Activated CD8-positive, alpha-beta T cell treated with anti-CD3 and anti-CD28 coated beads, Interleukin-2, amount 10 ng/mL, durations not matched to agents 7 days and 5 days (primary cell): ENCODE measurements at places on chromosomes 5 and 9. TPM values are rescaled to one million over a fixed set of nuclear protein-coding genes. Genes with fewer than 3 reads are reported as not detected.

GRCh38 chr5:139709582-139710318 lies 61.6 kb downstream of the CXXC5 start:
- peak overlapping the region; percentile 54 for H3K4me3 ChIP-seq
- H3K27me3 ChIP-seq = peaks cover 15% of the 10 kb centered on the region
- DNase-seq = no peak
- H3K4me1 ChIP-seq = peaks cover 22% of the 10 kb centered on the region

GRCh38 chr5:67488885-67489284 lies 292.3 kb upstream of the CD180 start:
- H3K27ac ChIP-seq = no peak overlapping the region
- H3K36me3 ChIP-seq = no peaks in the 10 kb centered on the region
- no peak overlapping the region for H3K4me3 ChIP-seq
- no peaks in the 10 kb centered on the region for H3K4me1 ChIP-seq
- DNase-seq = no peak
- H3K27me3 ChIP-seq = no peaks in the 10 kb centered on the region

- no peaks in the 10 kb centered on the region for H3K4me1 ChIP-seq
- no peak for DNase-seq
- no peak overlapping the region for H3K4me3 ChIP-seq
- no peaks in the 10 kb centered on the region for H3K36me3 ChIP-seq
- H3K27ac ChIP-seq = no peak overlapping the region
Observed at GRCh38 chr5:179231309-179231708, 114.0 kb downstream of the ADAMTS2 start.

- no peak overlapping the region for H3K4me3 ChIP-seq
- no peak for DNase-seq
- peaks cover 5% of the 10 kb centered on the region for H3K27me3 ChIP-seq
- H3K4me1 ChIP-seq = no peaks in the 10 kb centered on the region
- no peak overlapping the region for H3K27ac ChIP-seq
- no peaks in the 10 kb centered on the region for H3K36me3 ChIP-seq
Observed at GRCh38 chr9:72315089-72315509, 49.9 kb downstream of the ZFAND5 start.

DNA sequence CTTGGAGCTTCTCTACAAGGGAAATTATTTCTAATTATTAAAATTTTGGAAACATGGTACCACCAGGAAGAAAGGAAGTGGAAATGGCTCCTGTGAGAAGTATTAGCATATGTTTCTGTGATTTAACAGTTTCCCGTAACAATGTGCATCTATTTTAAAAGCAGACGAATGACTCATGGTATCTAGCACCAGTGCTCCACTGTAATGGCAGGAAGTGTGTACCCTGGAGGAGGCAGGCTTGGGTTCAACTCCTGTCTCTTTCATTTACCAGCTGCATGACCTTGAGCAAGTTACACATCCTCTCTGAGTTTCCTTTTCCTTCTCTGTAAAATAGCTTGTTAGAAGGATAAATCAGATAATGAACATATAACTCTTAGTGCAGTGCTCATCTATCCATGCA lies 41.0 kb upstream of the ANGPTL2 start:
- peak; percentile 42 for DNase-seq
- no peaks in the 10 kb centered on the region for H3K27me3 ChIP-seq
- peaks cover 20% of the 10 kb centered on the region for H3K4me1 ChIP-seq
- H3K27ac ChIP-seq = no peak overlapping the region

DNA sequence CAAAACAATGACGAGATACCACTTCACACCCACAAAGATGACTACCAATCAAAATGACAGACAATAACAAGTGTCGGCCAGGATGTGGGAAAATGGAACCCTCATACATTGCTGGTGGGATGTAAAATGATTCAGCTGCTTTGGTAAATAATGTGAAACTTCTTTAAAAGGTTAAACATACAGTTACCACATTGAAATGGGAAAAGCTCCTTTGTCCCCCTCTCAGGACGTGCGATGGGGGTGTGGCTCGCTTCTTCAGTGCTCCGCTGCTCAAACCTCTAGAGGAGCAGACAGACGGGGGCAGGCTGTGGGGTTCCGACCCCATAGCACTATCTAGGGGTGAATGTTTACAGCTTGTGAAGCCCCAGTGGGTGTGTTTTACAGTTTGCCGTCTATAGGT lies 8.0 kb upstream of the PLPP6 start:
- H3K36me3 ChIP-seq = peaks cover 1% of the 10 kb centered on the region
- no peak overlapping the region for H3K27ac ChIP-seq
- peak; percentile 26 for DNase-seq
- H3K4me1 ChIP-seq = peaks cover 20% of the 10 kb centered on the region
- H3K4me3 ChIP-seq = no peak overlapping the region
- H3K27me3 ChIP-seq = peaks cover 6% of the 10 kb centered on the region

GRCh38 chr5:38426986-38427950 lies 129.2 kb downstream of the LIFR start:
- H3K27ac ChIP-seq = no peak overlapping the region
- H3K36me3 ChIP-seq = no peaks in the 10 kb centered on the region
- peaks cover 19% of the 10 kb centered on the region for H3K27me3 ChIP-seq
- no peak overlapping the region for H3K4me3 ChIP-seq
- no peak for DNase-seq

- no peak overlapping the region for H3K27ac ChIP-seq
- H3K36me3 ChIP-seq = no peaks in the 10 kb centered on the region
- H3K4me1 ChIP-seq = no peaks in the 10 kb centered on the region
- H3K4me3 ChIP-seq = no peak overlapping the region
- H3K27me3 ChIP-seq = peaks cover 7% of the 10 kb centered on the region
Observed at GRCh38 chr9:97793067-97793466, 60.0 kb upstream of the FOXE1 start.

GRCh38 chr5:66795682-66796081 lies 199.5 kb downstream of the MAST4 start:
- H3K27me3 ChIP-seq = peaks cover 35% of the 10 kb centered on the region
- H3K4me1 ChIP-seq = no peaks in the 10 kb centered on the region
- H3K36me3 ChIP-seq = no peaks in the 10 kb centered on the region
- H3K4me3 ChIP-seq = no peak overlapping the region
- no peak overlapping the region for H3K27ac ChIP-seq

DNA sequence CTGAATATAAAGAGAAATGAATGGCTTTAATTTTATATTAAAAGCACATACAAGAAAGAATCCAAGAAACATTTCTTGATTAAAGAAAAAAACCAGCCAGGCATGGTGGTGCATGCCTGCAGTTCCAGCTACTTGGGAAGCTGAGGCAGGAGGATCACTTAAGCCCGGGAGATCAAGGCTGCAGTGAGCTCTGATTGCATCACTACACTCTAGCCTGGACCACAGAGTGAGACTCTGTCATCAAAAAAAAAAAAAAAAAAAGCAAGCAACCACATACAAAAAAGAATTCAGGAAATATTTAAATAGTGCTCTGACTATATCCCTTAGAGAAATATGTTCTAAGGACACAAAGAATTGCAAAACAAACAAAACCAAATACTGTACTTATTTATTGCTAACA lies 2.5 kb upstream of the PLAC8L1 start:
- no peak for DNase-seq
- H3K4me1 ChIP-seq = no peaks in the 10 kb centered on the region
- no peak overlapping the region for H3K4me3 ChIP-seq
- no peak overlapping the region for H3K27ac ChIP-seq

DNA sequence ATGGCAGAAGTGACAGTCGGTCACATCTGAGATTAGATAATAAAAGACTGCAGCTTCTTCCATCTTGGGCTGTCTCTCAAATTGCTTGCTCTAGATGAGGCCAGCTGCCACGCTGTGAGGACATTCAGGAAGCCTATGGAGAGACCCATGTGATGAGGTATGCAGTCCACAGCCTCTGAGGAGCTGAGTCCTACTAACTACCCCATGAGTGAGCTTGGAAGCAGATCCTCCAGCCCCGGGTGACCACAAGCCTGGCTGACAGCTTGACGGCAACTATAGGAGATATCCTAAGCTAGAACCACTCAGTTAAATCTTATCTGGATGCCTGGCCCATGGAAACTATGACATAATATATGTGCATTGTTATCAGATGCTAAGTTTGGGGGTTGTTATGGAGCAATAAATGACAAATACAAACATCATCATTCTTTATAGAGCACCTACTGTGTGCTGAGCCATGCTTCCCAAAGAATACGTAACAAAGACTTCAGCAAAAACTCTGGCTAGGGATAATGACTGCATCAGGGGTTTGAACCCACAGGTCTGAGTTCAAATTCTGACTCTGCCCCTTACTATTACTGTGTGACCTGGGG lies 26.7 kb downstream of the KCNV2 start:
- peaks cover 16% of the 10 kb centered on the region for H3K36me3 ChIP-seq
- no peak overlapping the region for H3K27ac ChIP-seq
- no peaks in the 10 kb centered on the region for H3K27me3 ChIP-seq

The PCDHGB4 gene
- not detected for total RNA-seq

The S1PR3 gene
- total RNA-seq = not detected

The PCDHGA10 gene
- not detected for total RNA-seq
